Amniotic stem cell (primary cell): ENCODE measurements at places on chromosomes 4 and X.

DNA sequence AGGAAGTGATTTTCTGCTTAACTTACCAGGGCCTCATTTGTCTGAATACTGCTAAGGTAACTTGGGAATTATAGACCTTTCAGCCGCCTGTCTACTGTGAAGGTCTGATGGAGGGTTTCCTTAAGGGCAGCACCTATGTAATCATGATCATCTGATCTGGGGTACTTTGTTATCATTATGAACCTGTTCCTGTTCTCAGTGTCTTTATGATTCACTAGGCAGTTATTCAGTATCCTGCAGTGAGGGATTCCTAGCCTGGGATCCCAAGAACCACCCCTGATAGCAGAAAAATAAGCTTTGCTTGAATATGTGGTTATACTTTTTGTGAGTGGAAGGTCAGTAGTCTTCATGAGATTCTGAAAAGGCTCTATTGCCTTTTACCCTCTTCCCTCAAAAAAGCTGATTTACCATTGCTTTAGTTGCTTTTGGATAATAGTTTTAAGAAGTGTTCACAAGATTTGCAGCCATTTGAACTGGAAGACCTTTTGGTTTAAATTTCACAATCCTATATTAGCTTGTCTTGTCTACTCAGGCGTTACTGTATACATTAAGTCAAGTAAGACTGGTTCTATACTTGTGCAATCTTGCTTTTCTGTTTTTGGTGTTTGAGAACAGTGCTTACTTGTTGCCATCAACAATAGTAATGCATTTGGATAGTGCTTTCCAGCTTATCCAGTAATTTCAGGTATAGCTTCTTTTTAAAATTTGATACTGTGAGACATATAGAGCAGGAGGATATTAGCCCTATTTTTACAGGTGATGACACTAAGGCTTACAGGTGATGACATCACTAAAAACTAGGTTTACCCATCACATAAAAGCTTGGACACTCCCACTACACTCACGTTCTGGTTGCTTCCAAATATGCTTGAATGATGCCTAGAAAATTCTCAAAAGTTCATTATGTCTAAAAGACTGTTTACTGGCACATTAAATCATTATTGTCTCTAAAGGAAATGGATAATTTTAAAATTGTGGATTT is 60.0 kb downstream of the FHIP1A start:
- no peak for DNase-seq

GRCh38 chrX:134622056-134622812 is 36.0 kb downstream of the PLAC1 start:
- peak; percentile 48 for DNase-seq

GRCh38 chrX:132433551-132433950 is 55.3 kb downstream of the MBNL3 start:
- no peak for DNase-seq

DNA sequence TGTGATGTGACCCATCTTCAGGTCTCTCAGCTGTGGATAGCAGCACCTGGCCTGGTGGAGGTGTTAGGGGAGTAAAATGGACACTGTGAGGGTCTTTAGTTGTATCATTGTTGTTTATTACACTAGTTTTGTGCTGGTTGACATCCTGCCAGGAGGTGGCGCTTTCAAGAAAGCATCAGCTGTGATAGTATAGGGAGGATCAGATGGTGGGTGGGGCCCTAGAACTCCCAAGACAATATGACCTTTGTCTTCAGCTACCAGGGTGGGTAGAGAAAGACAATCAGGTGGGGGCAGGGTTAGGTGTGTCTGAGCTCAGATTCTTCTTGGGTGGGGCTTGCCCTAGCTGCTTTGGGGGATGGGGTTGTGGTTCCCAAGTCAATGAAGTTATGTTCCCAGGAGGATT is 162.8 kb downstream of the PPP1R2C start:
- no peak for DNase-seq

GRCh38 chr4:131644619-131645018 is 1504.5 kb upstream of the PCDH10 start:
- DNase-seq, result no peak

DNA sequence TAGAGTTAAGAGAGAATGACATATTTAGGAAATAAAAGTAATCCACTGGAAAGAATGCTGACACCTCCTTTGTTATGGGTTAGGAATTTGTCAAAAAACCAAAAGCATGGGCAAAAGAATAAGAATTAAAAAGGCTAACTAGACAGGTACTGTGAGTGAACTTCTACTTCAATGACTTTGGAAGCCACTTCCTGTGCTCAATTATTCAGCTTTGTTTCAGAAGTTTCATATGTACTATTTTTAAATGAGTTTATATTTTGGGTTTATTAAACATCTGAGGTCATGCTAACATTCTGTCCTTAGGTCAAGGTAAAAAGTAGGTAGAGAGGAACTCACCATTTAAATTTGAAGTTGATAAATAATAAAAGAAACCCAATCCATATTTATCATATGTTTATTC is 106.7 kb upstream of the CXorf51A start:
- DNase-seq, result no peak

DNA sequence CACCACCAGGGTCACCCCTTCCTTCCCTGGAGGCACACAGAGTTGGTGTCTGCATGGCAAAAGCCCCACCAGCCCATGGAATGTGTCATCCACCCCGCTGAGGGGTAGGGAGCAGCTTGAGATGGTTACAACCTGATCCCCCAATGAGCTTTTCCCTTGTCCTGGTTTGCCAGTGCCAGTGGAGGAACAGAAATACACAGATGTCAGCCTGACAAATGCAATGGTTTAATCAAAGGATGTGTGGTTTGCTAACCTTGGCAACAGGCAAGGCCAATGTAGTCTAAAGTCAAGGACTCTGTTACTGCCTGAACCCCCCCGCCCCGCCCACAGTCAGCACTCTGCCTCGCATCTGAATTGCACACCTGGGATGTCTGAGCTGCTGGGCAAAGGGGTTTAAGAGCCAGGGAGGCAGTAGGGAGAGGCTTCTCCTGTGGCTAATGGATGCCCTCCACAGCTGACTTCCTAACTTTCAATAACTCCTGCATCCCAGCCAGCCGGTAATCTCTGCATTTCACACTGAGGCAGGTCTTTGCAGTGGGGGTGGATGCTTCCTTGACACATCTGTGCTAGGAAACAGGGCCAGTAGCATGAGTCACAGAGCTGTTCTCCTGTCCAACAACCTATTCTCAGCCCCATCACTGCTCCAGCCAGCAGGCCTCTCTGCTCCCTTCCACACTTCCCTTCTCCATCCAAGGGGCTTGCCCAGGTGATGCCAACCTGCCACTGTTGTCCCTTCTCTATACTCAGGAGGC is 137.5 kb downstream of the AMMECR1 start:
- DNase-seq, result peak; percentile 8

DNA sequence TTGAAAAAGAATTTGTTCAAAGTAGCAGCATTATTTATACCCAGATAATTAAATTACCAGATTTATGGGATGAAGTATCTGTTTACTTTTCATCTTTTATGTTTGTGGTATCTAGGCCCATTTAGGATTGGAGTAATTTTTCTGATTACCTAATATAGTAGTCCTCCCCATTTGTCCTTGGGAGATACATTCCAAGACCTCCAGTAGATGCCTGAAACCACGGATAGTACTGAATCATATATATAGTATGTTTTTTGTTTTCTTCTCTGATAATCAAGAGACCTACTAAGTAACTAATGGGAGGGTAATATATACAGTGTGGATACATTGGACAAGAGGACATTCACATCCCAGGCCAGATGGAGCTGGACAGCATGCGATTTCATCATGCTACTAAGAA is 30.7 kb upstream of the PTPN13 start:
- no peak for DNase-seq

DNA sequence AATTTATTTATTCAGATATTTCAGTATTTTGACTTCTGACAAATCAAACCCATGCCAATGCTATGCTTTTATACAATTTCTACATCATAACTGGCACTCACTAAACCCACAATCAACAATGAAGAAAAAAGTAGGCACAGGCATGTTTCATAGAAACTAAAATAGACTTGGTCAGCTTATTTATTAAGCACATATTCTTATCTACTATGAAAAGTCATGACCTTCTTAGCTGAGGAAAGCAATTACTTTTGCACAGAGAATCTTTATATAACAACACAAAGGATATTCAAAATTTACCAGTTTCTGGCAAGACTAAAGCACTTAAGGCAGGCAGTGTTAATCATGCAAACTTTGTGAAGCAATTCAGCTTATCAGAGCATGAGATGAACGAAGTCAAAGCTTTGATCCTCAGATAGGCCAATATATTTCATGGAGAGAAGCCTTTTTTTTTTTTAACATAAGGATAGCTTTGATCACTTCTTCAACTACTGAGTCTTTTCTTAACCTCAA is 490.6 kb downstream of the INPP4B start:
- DNase-seq, result no peak

DNA sequence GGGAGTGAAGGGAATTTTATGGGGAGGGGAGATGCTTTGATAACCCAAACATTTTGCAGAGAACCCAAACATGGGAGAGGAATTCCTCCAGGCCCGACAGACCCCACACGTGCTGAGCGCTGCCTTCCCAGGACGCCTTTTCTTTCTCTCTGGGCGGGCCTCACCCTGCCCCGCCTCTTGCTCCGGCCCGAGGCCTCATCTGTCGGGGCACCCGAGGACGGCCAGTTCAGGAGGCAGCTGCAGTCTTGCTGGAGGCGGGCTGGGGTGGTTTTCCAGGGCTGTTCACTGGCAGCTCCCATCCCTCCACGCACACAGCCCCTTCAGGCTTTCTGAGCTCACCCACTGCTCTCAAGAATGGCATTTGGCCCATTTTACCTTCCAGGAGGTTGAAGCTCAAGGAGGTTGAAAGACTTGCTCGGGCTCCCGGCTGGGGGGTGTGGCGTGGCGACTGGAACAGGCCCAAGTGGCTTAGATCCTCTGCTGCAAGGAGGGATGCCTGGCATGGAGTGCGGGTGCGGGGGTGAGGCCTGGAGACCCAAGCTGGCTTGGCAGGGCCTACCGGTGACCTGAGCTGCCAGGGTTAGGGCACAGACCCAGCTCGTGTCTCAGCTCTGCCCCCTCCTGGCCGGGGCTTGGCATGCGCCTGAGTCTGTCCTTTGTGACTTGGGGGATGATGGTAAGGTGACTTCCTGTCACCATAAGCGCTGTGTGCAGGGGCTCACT is 99.2 kb downstream of the PSAPL1 start:
- DNase-seq, result no peak

DNA sequence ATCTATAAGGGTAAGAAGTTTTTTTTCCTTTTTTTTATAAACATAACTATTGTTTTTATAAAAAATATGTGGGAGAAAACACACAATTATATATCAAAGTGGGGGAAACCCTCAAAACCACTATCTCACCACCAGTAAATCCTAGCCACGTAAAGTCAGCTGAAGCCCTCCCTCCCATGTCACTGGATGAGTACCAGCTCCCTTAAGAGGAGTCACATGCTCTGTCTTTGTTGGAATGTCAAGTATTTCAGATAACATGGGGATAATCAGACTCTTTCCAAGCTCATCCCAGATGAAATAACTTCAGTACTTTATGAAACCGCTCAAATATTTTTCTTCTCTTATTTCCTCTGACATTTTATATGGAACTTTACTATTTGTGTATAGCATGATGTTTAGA is 2.4 kb downstream of the MYOZ2 start:
- DNase-seq, result no peak

DNA sequence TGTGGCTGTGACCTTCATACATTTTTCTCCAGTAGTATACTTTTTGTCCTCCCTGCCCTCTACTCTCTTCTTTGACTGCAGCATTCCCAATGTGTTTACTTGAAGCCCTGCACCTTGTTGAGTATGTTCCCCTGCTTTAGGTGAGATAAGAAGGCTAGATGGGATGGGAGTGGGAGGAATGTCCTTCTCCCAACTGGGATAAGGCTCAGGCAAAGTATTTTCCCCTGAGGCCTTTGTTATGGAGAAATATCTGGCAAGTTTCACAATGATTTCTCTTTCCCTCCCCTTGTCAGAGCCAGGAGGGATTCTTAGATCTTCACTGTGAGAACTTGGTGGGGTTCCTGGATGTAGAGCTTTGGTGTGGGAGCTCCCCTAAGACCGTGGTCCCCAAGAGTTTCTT is 131.8 kb downstream of the CLCN5 start:
- DNase-seq, result no peak
